ENCODE measurements at places on chromosomes 12 and 14.
A peak's percentile ranks its signal among the peaks of the same experiment; 100 is the strongest.

DNA sequence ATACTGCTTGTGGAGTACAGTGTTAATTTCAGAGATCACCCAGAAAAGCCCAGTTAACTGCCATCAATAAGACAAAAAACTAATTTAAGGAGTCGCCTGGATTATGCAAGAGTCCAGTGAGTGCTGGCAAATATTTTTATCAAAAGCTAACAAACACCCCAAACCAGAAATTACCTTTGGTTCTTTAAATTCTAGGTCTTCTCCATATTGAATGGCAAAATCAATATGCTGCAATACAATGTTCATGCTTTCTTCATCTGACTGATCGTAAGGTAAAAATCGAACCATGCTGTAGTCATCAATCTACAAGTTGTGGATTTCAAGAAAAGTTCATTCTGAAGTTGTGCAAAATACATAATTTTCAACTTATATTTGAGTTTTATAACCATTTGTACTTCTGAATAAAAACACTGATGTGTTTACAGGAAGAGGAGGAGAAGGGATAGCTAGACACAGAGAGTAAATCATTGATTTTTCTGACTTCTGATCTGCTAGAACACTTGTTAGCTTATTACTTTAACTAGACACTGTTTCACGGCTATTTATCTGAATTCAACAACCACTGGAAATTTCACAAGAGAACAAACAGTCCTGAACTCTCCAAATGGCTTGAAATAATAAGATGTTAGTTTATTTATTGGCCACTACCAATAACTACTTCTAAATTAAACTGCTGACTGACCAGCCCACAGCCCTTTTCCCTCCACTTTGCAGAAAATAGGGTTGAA, 3.6 kb upstream of the ARPC3 start:
- no peak for DNase-seq

GRCh38 chr14:88243946-88244345, 79.1 kb downstream of the KCNK10 start:
- peak; percentile 7 for DNase-seq

DNA sequence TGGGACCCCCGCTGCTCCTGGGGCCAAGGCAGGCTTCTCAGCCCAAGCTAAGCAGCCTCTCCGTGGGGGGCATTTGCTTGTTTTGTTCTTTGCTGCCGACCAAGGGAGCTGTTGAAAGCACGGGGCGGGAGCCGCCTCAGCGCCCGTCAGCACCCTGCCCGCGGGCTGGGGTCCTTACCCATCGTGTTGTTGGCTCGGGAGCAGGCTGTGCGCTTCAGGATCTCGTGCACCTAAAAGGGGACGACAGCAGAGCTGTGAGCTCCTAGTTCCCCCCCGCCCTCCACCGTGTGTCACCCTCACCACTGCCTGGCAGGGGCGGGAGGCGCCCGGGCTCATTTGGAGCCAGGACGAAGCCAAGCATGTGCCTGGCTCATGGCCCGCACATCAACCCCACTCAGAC, 117.5 kb downstream of the ANO2 start:
- DNase-seq: no peak

DNA sequence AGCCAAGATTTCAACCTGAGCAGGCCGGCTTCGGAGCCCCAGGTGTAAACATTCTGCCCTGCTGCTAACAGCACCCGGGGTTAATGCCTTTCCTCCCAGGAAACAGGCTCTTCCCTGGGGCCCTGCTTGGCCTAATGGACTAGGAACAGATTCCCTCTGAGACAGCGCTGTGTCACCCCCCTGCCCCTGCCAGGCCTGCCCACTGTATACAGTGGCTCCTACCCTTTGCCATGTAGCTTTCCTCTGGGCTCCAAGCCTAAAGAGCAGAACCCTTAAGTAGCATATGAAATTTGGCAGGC, 28.3 kb upstream of the BCDIN3D start:
- DNase-seq: no peak

- no peak for DNase-seq
Observed at GRCh38 chr14:71261206-71261605, 353.9 kb downstream of the PCNX1 start.

DNA sequence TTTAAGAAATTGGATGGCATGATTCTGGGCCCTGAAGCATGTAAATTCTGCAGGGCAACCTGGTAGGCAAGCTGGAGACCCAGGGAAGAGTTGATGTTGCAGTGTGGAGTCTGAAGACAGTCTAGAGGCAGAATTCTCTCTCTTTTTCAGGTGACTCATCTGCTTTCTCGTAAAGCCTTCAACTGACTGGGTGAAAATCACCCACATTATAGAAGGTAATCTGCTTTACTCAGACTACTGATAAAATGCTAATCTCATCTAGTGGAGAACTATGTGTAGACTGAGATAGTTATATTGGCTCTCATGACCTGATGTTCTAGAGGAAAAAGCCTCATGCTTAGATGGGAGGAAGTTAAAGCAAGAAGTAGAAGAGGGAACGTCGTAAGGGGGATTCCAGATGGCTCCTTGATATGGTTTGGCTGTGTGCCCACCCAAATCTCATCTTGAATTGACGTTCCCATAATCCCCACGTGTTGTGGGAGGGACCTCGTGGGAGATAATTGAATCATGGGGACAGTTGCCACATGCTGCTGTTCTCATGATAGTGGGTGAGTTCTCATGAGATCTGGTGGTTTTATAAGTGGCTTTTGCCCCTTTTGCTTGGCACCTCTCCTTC, 723.8 kb downstream of the BCL11B start:
- no peak for DNase-seq

GRCh38 chr14:94469261-94469660, 6.7 kb downstream of the SERPINA9 start:
- DNase-seq: no peak

DNA sequence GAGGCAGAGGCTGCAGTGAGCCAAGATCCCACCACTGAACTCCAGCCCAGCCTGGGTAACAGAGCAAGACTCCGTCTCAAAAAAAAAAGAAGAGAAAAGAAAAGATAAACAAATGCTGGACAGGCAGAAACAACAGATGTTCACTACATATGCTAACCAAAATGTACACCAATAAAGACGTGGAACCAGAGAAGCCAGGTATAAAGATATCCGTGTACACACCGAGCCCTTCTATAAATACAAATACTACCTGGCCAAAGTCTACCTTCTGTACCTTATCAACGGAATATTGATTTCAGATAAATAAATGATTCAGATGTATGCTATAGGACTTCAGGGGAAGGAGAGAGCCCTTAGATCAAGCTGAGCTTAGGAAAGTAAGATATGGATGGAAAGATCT, 10.8 kb upstream of the KRT8 start:
- no peak for DNase-seq

GRCh38 chr14:103230021-103230420, 104.0 kb upstream of the EIF5 start:
- no peak for DNase-seq

- peak; percentile 99 for DNase-seq
Observed at GRCh38 chr14:73058224-73058921, at the start of gene RBM25. RBM25 (plus strand) TSS chr14:73058534; CDS start chr14:73071642, 13,108 bp downstream.

DNA sequence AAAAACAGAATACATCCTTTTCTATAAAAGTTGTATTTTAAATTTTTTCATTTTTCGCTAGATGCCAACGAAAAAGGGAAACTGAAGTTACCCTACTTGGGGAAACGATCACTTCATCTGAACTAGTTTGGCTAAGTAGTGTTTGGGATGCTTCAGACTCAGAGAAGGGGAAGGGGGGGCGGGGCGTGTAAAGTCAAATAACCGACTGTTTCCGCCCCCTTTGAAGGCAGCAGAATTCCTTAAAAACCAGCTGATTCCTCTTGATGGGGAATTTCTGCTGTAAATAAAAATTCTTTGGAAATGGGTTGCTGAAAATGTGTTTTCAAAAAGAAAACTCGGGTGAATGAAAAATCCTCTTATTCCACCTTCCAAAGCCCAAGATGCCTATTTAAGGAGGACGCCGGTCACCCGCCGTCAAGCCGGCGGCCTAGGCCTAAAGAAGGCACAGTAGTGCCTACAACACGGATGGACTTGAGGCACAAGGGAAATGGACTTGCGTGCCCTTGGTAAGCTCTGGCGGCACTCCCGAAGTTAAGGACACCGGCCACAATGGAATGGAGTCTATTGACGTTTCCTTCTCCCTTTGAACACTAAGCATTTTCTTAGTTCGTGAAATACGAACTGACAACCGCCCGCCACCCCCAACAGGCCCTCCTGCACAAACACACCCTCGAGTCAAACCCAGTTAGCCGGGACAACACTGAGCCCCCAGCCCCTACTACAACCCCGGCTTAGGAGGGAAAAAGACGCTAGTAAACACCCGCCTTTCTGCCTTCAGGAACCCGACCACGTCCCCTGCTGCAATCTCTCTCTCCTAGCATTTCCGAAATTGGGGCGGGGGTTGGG, 1.9 kb downstream of the ATXN2 start:
- no peak for DNase-seq

- peak; percentile 48 for DNase-seq
Observed at GRCh38 chr14:22847661-22848341, 11.4 kb downstream of the MMP14 start.

Measured in stromal cell of bone marrow (primary cell).